Mesothelial cell of epicardium (in vitro differentiated cells): ENCODE measurements at places on chromosomes 7 and 10. TPM values are rescaled to one million over a fixed set of nuclear protein-coding genes. Genes with fewer than 3 reads are reported as not detected.

The TNKS2 gene
- 53.7 to 54.2 TPM (median 53.8 TPM) in 3 replicates for total RNA-seq

The SRRM3 gene
- total RNA-seq = 6.9 to 8.2 TPM (median 7.7 TPM) in 3 replicates

DNA sequence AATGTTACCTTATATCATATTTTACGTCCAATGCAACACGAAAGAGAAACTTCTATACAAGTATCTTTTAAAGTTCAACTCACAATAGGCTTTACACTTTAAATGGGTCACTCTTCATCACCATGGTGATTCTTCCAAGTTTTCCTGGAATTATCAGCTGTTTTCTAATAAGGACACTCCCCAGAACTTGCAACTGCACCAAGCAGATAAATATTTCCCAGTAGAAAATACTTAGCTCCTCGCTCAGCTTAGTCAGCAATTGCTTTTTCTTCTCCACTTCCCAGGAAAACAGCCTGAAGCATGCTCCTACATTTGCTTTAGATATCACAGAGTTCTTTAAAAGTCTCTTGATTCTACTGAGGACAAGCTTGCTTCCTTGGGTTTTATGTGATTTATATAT, 25.7 kb upstream of the ADD3 start:
- H3K4me1 ChIP-seq = peaks cover 21% of the 10 kb centered on the region
- H3K36me3 ChIP-seq = no peaks in the 10 kb centered on the region
- H3K27ac ChIP-seq = peak overlapping the region; percentile 60
- H3K27me3 ChIP-seq = no peaks in the 10 kb centered on the region
- no peak overlapping the region for H3K4me3 ChIP-seq
- DNase-seq = no peak

DNA sequence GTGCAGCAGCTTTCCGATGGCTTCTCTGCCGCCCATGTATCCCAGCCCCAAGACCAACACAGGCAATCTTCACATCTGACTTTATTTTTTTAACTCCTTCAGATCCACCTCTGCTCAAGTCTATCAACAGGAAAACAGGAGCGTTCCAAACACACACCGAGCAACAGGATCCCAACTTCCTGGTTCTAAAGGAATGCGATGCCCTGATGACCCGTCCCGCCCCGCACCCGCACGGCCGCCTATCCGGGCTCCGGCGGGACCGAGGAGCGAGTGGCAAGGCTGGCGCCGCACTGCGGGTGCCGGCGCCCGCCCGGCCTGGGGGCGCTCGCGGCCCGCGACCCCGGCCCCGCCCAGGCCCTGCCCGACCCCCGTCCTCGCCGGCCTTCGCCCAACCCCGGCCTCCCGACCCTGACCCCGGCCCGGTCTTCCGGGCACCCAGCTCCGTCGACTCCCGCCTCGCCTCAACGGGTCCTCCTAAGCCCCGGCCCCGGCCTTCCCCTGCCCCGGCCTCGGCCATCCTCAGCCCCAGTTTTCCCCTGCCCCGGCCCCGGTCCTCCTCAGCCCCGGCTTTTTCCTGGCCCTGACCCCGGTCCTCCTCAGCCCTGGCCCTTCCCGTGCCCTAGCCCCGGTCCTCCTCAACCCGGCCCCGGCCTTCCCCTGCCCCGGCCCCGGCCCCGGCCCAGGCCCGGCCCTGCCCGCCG, 730 bp downstream of the LARP4B start:
- peak overlapping the region; percentile 95 for H3K27ac ChIP-seq
- DNase-seq = peak; percentile 50
- H3K36me3 ChIP-seq = peaks cover 3% of the 10 kb centered on the region
- no peaks in the 10 kb centered on the region for H3K27me3 ChIP-seq
- H3K4me3 ChIP-seq = peak overlapping the region; percentile 82
